Stimulated activated CD8-positive, alpha-beta memory T cell treated with anti-CD3 and anti-CD28 coated beads, Interleukin-7, amount 100 ng/mL, for 1 hour (primary cell): ENCODE measurements at places on chromosomes 1 and 21.

DNA sequence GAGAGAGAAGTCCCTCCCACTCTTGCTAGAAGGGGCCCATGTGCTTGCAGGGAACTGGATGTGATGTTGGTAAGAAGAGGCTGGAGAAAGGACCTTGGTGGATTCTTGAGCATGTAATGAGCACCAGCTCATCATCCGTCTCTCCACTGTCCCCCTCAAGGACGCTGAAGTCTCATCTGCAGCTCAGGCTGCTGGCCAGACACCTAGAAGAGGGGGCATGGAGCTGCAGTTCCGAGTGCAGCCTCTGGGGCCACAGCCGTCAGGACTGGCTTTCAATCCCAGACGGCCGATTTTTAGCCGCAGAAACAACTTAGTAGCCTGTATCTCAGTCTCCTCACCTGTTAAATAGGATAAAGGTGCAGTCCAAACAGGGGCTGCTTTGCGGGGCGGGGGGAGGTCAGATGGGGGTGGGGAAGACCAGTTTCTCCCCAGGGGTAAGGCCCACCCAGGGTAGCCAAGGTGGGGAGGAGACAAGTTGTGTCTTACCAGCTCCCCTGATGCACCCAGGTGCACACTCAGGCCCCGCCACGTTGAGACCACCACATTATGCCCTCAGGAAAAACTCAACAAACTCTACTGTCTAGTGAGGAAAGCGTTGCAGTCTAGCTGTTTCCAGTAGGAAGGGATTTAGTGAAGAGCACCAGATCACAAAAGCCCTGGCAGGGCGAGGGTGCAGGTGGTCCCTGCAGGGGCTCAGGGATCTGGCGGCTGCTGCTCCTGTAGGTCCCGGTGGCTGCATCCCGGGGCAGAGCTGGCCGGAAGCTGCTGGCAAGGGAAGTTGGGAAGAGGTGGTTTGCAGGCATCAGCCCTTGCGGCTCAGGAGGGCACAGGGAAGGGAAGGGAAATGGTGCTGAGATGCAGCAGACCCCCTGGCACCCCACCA lies 29.5 kb downstream of the LDLRAP1 start:
- DNase-seq = no peak

- no peak for DNase-seq
These were observed 254.0 kb downstream of the PTPRU start for GRCh38 chr1:29490204-29490934.

- no peak for DNase-seq
These were observed 4.9 kb upstream of the B4GALT3 start for GRCh38 chr1:161182214-161182613.

DNA sequence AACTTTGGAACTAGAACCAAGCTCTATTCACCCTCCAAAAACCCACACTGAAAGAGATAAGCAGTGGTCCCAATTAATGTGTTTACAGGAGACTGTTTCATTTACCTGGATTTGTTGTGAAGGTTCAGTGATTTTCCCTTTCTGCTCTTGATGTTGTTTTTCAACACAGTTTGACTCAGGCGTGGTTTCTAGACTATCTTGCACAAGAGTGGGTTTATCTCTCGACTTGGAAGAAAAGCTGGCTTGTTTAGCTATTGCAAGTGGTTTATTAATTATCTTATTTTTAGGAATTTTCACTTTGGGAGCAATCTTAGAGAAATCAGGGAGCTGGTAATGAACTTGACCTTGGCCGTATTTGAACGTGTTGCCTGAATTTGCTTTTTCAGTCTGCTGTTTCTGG lies 5.3 kb downstream of the AKNAD1 start:
- no peak for DNase-seq

GRCh38 chr1:172003766-172004530 lies 162.7 kb downstream of the DNM3 start:
- no peak for DNase-seq

DNA sequence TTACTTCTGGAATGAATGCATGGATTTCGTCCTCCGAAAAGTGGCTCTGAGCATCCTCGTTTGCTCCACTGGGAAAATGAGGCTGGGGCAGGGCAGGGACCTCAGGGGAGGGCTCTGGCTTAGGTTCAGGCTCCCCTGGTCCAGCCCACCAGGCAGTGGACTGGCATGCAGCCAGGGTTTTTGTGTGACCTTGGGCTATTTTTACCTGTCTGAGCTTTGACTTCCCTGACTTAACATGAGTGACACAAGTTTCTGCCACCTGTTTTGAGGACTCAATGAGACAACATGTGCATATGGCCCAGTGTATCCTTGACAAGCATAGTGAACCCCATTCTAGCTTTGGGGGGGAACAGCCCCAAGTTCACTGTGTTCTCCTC lies 32.6 kb upstream of the EDN2 start:
- no peak for DNase-seq

DNA sequence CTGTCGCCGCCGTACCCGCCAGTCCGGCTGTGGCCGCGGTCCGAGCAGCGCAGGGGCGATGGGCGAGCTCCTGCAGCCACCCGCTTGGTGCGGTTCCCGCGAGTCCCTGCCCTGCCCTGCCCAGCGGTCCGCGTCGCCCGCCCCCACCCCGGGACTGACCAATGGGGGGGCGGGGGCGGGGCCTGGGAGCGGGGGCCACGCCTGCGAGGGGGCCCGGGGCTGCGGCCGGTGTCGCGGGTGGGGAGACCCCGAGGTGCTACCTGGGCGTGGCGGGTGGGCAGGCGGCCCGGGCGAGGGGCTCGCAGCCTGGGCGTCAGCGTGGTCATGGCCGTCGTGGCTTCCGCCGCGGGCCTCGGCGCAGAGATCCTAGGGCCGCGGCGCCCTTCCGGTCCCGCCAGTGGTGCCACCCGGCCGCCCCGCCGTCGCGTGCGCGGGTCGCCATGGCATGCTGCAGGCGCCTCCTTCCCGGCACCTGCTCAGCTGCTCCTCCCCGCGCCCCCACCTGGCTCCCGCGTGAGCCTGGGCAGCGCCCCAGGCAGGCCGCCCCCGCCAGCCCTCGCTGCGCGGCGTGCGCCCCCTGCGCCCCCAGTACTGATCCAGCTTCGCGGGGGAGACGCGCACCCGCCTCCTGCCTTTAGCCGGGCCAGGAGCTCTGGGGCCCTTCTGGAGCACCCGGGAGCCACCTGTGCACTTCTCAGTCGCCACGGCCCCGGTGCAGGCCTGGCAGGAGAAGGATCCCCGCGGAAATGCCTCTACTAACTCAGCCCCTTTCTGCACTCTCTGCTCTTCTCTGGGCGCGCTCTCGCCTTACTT lies at the start of gene BMP8B:
BMP8B (minus strand) TSS at position 108 of the 813 bp plus-strand sequence. CDS start 380 bp downstream, outside the sequence.
- no peak for DNase-seq

DNA sequence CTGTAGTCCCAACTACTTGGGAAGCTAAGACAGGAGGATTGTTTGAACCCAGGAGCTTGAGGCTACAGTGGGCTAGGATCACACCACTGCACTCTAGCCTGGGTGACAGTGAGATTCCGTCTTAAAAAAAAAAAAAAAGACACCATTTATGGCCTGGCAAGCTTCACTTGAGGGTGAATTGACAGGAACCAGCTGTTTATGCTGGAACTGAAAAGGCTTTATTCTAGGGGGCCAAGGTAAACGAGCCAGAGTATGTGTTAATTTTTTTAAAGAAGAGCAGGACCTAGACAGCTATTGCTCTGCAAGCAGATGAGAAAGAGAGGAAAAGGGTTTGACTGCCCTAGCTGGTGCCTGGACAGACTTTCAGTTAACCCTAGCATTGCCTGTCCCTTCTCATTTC lies 37.0 kb downstream of the S100A6 start:
- DNase-seq = no peak

DNA sequence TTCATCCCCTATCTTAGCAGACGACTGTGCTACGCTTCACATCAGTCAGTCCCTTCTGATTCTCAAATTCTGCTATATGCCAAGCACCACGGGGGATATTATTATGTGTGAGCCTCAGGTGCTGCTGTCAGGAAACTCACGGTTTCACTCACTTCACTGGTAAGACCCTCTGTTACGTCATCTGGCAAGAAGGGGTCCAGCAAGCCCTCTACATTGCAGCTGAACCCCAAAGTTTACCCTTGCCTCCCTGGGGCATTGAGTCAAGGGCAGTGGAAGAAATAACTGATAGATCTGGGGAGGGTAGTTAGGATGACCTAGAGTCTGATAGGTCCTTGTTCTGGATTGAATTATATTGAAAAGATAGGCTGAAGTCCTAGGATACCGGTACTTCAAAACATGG lies 237.4 kb downstream of the RRAGC start:
- no peak for DNase-seq

GRCh38 chr1:201551877-201552731 lies 13.2 kb downstream of the NAV1 start:
- no peak for DNase-seq

- DNase-seq = no peak
These were observed 16.2 kb downstream of the CCSAP start for GRCh38 chr1:229326601-229327000.
